ENCODE measurements at places on chromosomes 11 and 22.

DNA sequence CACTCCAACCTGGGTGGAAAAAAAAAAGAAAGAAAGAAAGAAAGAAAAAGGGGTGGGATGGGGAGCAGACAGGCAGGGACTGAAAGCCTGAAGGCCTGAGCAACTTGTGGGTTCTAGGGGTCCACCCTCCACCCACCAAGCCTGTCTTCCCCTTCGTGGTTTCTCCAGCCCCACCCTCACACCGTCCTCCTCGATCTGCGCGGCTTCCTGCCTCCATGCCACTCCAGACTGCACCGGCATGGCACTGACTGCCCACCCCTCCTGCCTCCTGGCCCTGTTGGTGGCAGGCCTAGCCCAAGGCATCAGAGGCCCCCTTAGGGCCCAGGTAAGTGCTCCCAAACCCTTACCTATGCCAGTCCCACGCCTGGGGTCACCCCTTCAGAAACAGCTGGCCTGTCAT is at the start of gene CTSW:
CTSW (plus strand) TSS at position 221 of the 400 bp plus-strand sequence; CDS start at position 239, 18 bp downstream.
- peak; percentile 70 for DNase-seq

DNA sequence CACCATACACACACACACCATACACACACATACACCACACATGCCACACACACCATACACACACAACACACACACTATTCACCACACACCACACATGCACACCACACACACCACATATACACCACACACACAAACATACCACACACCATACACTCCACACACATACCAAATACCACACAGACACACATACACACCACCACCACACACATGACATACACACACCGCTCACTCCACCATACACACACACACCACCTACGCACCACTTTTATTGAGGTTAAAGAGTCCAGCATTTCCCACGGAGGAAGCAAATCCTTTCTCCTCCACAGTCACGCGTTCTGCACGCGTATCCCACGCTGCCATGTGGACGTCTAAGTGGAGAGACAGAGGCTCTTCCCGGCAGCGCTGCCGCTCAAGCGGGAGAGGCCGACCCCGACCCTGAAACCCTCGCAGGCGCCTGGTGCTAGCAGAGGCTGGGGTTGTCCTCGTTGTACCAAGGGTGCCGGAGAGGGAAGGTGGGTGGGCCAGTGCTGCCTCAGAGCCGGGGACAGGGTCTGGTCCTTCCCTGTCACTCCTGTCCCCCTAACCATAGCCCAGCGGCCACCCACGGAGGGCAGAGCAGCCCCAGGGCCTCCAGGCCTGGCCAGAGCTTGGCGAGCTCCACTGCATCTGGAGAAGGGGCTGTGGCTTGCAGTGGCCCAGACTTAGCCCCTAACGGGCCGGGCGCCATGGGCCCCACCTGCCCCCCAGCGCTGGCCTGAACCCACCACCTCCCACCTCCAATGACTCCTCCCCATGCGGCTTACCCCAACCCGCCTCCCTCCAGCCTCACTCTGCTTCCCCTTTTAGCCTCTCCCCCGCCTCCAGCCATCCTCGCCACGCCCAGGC is 1495.0 kb downstream of the BRD1 start:
- no peak for DNase-seq

GRCh38 chr11:1225386-1226225 is 2.7 kb downstream of the MUC5B start:
- no peak for DNase-seq

- DNase-seq: no peak
Observed at GRCh38 chr11:39786682-39787081, 1672.8 kb downstream of the LRRC4C start.

DNA sequence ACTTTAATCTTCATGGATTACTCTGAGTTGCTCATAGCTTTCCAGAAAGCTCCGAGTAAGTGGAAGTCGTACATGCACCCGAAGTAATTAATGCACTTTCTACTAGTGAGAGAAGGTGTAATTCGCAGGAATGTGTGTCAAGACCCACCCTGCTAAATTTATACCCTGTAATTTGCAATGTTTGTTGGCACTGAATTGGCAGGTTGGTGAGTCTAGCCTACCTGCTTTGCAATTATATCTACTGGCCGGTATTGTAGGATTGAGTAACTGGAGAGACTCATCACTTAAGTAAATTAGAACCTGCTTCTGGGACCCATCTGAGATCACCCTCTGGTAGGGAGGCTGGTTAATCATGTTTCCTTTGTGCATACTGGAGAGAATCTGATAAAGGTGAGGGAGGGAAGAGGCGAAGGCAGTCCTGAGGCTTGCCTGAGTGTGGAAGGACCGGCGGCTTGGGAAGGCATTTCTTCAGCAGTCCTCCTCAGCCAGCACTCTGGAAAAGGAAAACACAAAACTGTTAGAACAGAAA is 63.3 kb downstream of the LDLRAD3 start:
- DNase-seq: no peak

- DNase-seq: no peak
Observed at GRCh38 chr11:128741916-128742315, 48.0 kb downstream of the FLI1 start.

DNA sequence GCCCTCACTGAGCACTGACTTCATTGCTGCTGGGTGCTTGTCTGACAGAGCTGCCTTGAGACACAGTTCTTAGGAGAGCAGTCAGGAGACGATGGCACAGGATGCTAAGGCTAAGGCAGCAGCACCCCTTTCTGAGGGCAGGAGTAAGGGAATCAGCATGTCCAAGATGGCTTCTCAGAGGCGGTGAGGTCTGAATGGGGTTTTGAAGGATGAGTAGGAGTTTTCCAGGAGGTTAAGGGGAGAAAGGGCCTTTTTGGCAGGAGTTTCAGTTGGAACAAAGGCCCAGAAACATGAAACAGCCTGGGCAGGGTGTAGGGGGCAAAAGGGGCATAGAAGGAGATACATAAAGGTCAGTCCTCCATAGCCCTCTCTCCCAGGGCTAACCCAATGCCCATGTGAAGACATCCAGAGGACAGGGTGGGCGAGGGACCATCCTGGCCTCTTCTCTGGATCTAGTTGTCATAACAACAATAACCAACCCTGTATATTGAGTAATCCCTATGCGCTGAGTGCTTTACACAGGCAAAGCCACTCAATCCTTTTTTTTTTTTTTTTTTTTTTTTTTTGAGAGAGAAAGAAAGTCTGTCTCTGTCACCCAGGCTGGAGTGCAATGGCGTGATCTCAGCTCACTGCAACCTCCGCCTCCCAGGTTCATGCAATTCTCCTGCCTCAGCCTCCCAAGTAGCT is 19.0 kb downstream of the CYTH4 start:
- DNase-seq: no peak

DNA sequence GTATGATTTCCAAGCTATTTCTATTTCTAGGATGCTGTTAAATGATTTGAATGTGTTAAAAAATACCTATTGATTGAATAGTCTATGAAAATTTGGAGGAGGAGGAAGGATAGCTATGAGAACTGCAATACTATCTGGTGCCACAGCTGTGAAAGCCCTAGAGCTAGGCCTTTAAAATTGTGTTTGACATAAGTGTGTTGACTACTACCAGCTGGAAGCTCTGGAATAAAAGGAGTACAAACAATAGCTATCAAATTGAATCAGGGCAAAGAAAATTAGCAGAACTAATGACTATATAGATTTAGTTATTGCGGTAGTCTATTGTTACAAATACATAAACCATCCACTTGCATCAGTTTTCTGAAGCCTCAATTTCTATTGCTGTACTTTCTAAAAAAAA is 124.8 kb upstream of the CNTN5 start:
- DNase-seq: no peak

- DNase-seq: no peak
Observed at GRCh38 chr22:35443790-35444684, 44.1 kb downstream of the MCM5 start.

DNA sequence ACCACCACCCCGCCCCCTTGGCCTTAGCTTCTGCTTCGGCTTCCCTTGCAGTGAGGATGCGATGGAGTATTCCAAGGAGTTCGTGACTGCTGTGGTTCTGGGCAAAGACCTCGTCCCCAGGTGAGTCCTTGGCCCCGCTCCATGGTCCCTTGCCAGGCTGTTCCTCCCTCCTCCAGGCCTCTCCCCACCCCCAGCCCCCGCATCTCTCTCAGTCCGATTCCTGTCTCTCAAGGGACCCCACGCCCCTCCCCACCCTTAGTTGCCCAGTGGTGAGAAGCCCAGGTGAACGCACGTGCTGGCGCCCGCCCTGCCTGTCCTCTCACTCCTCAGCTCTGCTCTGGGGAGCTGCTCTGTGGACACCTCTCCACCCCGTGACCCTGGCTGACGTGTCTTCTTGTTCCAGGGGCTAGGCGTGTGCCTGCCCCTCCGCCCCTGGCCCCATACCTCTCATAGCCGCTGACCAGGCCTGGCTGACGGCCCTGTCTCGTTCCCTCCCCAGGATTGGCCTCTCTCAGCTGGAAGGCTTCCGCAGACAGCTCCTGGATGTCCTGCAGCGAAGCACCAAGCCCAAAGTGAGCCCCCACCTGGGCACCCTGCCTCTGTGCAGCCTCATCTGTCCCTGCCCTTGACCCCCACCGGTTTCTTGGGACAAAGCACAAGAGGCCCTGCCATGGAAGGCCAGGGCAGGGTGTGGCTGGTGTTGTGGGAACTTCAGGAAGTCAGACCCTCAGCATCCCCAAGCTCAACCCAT is 14.6 kb upstream of the MYRF start:
- no peak for DNase-seq

DNA sequence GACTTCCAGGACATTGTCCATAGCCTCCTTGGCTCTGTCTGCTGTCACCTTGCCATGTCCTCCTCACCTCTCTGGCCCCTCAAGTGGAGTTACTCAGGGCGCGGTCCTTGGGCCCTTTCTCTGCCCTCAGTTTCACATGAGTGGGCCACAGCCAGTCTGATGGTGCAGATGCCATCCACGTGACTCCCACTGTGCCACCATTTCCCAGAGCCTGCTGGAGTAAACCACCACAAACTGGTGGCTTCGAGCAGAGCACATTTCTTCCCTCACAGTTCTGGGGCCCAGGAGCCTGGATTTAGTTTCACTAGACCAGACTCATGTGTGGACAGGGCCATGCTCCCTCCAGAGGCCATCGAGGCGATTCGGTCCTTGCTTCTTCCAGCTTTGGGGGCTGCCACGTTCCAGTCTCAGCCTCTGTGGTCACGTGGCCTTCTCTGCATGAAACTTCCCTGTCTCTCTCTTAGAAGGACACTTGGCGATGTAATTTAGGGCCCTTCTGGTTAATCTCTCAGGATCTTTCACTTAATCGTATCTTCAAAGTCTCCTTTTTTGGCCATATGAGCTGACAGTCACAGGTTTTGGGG is 14.6 kb downstream of the SMARCB1 start:
- no peak for DNase-seq

DNA sequence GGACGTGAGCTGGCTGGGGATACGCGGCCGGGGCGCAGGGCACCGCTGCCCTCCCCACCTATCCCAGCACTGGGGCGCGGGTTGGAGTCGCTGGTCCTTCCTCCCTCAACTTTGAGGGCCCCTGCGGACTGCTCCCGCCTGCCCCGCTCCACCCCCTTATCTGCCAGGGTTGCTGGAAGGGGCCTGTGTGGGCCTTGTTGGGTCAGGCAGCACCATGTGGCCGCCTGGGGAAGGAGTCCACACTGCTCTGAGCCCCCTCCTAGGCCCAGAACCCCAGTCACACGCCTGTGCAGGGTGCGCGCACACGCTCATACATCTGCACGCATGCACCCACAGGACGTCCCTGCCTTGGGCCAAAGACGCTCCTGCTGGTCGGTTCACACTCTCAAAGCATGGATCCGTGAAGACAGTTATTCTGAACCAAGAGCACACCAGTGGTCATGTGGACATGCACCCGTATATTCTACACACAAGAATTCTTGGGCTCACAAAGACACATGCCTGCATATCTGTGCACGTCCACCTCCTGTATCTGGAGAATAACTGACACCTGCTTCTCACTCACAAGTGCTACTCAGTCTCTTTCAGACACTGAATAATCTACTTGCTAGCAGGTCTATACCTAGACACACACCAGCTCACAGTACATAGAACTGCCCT is 710 bp downstream of the TUB start:
- no peak for DNase-seq

DNA sequence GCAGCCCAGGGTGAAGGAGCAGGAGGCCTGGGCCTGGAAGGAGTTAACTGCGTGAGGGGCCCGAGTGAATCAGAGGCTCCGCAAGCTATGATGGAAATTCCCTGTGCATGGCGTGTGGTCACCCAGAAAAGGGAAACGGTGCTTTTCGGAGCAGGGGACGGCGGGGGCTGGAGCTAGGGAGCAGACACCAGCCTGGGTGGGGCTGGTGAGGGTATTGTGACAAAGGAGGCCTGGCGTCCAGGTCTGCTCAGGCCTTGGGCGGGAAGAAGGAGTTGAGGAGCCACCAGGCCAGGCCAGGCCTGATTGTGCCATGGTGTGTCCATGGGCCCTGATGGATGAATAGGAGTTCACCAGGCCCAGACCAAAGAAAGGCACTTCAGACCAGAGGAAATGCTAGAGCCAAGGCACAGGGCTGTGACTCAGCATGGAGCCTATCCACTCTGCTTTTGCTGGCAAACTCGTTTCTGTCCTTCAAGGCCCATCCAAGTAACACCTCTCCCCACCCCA is 12.8 kb upstream of the SPI1 start:
- DNase-seq: no peak

- DNase-seq: no peak
Observed at GRCh38 chr22:40583053-40583741, 53.3 kb downstream of the MRTFA start.

- DNase-seq: no peak
Observed at GRCh38 chr22:21683401-21683811, 17.6 kb downstream of the PPIL2 start.

GRCh38 chr11:117191680-117192400 is 7.3 kb upstream of the TAGLN start:
- DNase-seq: no peak

GRCh38 chr22:37316875-37317371 is 34.6 kb downstream of the CYTH4 start:
- DNase-seq: peak; percentile 76

- DNase-seq: no peak
Observed at GRCh38 chr11:35998634-35999033, 54.8 kb downstream of the LDLRAD3 start.

- DNase-seq: no peak
Observed at GRCh38 chr11:128603752-128604414, 16.5 kb upstream of the ETS1 start.

GRCh38 chr11:95549301-95549700 is 240.3 kb downstream of the FAM76B start:
- DNase-seq: no peak

DNA sequence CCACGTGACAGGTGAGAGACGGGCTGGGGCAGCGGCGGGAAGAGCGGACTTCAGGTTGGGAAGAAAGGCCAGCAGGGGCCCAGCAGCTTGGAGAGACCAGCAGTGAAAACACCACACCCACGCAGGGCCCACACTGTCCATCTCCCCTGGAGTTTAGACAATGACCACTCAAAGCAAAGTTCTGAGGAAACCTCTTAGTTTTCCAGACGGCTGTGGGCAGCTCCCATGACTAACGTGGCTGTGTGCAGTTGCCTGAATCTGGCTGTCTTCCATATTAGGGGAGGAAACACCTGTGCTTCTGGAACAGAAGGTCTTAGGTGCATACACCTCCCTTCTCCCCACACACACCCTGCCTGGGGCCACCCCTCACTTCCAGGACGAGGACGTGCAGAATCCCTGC is 70.6 kb upstream of the TTLL12 start:
- no peak for DNase-seq

Measured in CD4-positive, alpha-beta T cell treated with Interleukin-21 for 1 hour (primary cell).